ENCODE measurements at places on chromosomes 1 and 21. TPM values are rescaled to one million over a fixed set of nuclear protein-coding genes. Genes with fewer than 3 reads are reported as not detected.

GPR157 gene
- 3.4 TPM for total RNA-seq

OR14A2 gene
- not detected for total RNA-seq

C1orf210 gene
- total RNA-seq: not detected

FCRL2 gene
- total RNA-seq: not detected

SLC45A3 gene
- 0.65 TPM for total RNA-seq

DNA sequence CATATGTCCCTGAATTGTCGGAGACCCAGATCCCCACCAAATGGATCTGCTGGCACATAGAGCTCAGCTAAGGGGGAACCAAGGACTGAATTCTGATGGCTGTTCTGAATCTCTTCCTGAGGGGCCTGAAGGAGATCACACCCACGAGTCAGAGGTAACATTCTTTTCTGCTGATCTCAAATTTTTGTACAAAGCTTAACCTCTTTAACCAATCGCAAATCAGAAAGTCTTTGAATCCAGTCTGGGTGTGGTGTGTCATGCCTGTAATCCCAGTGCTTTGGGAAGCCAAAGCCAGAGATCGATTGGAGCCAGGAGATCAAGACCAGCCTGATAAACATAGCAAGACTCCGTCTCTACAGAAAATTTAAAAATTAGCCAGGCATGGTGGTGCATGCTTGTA lies 62.8 kb upstream of the PRRC2C start:
- no peak for DNase-seq

DNA sequence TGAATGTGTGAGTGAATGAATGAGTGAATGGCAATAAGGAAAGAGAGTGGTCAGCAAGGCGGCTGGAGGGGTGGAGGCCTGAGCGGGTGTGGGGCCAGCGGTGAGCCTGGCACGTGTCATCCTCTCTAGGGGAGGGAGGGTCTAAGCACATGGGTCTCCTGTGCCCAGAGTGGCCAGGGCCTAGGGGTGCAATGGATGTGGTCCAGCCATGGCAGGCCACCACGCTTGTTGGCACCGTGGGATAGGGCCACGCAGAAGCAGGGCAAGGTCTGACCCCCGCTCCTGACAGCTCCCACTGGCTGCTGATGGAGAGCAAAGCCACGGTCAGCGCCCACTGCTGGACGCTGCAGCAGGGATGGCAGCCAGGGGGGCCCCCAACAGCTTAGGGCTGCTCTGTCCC lies 19.5 kb upstream of the SPSB1 start:
- no peak for DNase-seq

GRCh38 chr1:225319871-225320270 lies 108.0 kb downstream of the LBR start:
- DNase-seq: no peak

- DNase-seq: no peak
Measured at GRCh38 chr1:67679691-67680090, 5.3 kb upstream of the GADD45A start.

- no peak for DNase-seq
Measured at GRCh38 chr1:147717706-147718097, 42.7 kb downstream of the GJA5 start.

- DNase-seq: no peak
Measured at GRCh38 chr1:116131866-116132605, 20.8 kb downstream of the MAB21L3 start.

DNA sequence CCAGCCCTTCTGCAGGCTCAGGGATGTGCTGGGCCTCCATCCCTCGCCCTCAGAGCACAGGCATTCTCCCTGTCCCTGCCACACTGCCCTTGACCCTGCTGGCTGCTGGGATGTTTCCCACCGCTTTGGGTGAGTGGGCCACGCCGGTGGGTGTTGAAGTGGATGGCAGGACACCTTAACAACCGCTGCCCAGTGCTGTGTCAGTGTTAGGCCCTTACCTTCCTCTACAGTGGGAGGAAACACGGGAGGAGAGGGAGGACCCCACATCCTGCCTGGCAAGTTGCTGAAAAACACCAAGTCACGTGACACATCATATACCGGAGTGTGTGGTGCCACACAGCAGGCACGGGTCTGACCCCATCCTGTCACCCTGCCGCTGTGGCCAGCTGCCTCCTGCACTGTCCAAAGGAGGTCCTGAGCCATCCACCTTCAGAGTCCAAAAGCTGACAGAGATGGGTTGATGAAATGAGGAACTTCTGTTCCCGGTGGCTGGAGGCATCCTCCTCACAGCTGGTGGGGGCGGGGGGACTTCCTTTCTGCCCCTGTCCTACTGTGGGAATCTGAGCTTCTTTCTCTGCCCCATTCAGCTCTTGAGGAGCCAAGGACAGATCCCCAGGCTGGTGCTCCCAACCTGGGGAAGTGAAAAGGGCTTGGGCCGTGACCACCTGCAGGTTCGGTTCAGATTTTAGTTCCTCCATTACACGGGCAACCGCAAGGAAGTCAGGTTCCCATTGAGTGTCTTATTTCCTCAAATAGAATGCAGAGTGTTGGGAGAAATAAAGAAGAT lies 3.2 kb upstream of the THEMIS2 start:
- DNase-seq: peak; percentile 74

GRCh38 chr1:223492044-223492443 lies 98.8 kb downstream of the CCDC185 start:
- DNase-seq: no peak

- peak; percentile 73 for DNase-seq
Measured at GRCh38 chr1:110787328-110788071, 85.4 kb upstream of the CD53 start.

GRCh38 chr1:151998611-151999362 lies 5.1 kb upstream of the S100A10 start:
- no peak for DNase-seq

DNA sequence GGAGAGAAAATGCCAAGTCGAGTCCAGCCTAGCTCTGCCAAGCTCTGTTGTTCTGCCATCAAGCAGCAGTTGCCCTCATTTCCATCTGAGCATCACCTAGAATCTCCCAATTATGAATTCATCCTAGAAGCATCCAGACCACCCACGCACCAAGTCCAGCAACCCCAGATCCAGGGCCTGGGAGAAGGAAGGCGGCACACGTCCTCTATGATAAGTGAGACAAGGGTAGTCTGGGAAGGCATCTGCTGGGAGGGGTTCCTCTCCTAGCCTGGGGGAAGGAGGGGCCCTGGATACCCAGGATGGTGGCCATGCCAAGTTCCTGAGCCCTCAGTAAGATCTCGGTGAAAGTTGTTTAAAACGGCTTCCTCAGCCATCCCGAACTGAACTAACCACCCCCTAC lies 70.7 kb downstream of the VWA5B1 start:
- no peak for DNase-seq

DNA sequence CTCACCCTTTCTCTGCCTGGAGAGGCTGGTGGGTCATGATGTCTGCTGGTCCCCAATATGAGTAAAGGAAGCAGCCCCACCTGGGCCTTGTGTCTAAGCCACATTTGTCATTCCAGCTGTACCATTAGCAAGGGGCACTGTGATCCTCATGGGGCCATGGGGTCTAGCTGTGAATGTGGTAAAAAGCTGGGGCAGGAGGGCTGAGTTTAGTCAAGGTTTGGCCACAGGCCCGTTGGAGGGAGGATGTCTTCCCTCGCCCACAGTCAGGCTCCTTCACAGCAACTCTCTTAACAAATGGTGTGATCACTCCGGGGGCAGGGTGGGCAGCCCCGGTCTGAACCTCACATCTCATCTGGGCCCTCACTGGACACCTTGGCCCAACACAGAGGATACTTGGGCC lies 115.4 kb downstream of the DMRTB1 start:
- no peak for DNase-seq

- DNase-seq: no peak
Measured at GRCh38 chr21:41836166-41837015, 42.8 kb downstream of the PRDM15 start.

GRCh38 chr1:230109895-230110667 lies 43.0 kb downstream of the GALNT2 start:
- DNase-seq: peak; percentile 92

Measured in activated CD8-positive, alpha-beta T cell treated with anti-CD3 and anti-CD28 coated beads for 36 hours (primary cell).